ENCODE measurements at places on chromosomes 7 and 10. TPM values are rescaled to one million over a fixed set of nuclear protein-coding genes. Genes with fewer than 3 reads are reported as not detected.

- no peak for DNase-seq
- H3K4me3 ChIP-seq, result no peak overlapping the region
- H3K4me1 ChIP-seq, result no peaks in the 10 kb centered on the region
- no peaks in the 10 kb centered on the region for H3K36me3 ChIP-seq
- H3K27me3 ChIP-seq, result no peaks in the 10 kb centered on the region
These were observed 178.0 kb downstream of the ADARB2 start for GRCh38 chr10:1559311-1559710.

DNA sequence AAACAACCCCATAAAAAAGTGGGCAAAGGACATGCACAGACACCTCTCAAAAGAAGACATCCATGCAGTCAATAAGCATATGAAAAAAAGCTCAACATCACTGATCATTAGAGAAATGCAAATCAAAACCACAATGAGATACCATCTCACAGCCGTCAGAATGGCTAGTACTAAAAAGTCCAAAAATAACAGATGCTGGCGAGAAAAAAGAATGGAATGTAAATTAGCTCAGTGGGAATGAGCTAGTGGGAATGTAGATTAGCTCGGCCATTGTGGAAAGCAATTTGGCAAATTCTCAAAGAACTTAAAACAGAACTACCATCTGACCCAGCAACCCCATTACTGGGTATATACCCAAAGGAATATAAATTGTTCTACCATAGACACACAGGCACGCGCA lies 287.0 kb downstream of the WDR37 start:
- no peaks in the 10 kb centered on the region for H3K4me1 ChIP-seq
- no peaks in the 10 kb centered on the region for H3K36me3 ChIP-seq
- DNase-seq, result no peak
- H3K4me3 ChIP-seq, result no peak overlapping the region
- no peak overlapping the region for H3K27ac ChIP-seq
- H3K27me3 ChIP-seq, result no peaks in the 10 kb centered on the region

GRCh38 chr7:151178831-151179230 lies 8.2 kb downstream of the ASB10 start:
- H3K36me3 ChIP-seq, result no peaks in the 10 kb centered on the region
- no peak for DNase-seq
- no peak overlapping the region for H3K27ac ChIP-seq
- H3K4me1 ChIP-seq, result no peaks in the 10 kb centered on the region
- H3K4me3 ChIP-seq, result no peak overlapping the region

DNA sequence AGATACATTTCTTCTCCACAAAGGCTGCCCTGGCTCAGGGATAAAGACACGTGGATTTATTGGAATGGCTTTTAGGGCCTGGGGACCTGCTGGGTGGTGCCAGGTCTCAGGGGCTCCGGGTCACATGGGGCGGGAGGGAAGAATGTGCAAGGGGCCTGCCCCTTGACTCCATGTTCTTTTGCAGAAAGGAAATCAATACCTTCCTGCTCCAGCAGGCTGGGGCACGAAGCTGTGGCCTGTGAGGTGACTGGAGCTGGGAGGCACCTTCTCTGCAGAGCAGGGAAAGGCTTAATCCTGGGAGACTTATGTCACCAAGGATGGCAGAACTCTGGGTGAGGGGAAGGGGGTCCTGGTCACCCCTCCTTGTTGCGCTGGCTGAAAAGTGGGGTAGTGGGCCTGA lies 42.3 kb upstream of the GNA12 start:
- H3K4me3 ChIP-seq, result no peak overlapping the region
- H3K36me3 ChIP-seq, result no peaks in the 10 kb centered on the region
- no peak for DNase-seq
- H3K27ac ChIP-seq, result no peak overlapping the region
- H3K4me1 ChIP-seq, result no peaks in the 10 kb centered on the region

- H3K36me3 ChIP-seq, result no peaks in the 10 kb centered on the region
- H3K27ac ChIP-seq, result no peak overlapping the region
- H3K4me3 ChIP-seq, result no peak overlapping the region
- DNase-seq, result no peak
- H3K4me1 ChIP-seq, result no peaks in the 10 kb centered on the region
These were observed 474.6 kb downstream of the GRM8 start for GRCh38 chr7:126778101-126778500.

DNA sequence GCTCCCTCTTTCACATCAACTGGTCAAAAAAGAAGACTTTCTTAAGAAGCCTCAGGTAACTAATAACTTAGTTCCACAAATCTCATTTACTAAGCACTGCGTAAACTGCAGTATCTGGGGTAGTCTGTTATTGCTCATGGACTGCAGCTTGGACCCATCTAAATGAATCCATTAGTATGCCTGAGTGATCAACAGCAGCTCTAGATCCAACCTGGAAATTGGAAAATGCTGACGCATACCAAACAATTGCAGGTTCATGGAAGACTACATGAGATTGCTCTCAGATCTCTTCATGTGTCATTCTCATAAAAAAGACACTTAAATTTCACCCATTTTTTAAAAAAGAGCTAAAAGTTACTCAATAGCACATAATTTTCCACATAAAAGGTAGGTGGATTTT lies 121.6 kb downstream of the IDE start:
- H3K4me3 ChIP-seq, result no peak overlapping the region
- no peaks in the 10 kb centered on the region for H3K4me1 ChIP-seq
- no peak for DNase-seq
- H3K36me3 ChIP-seq, result peaks cover 13% of the 10 kb centered on the region

GRCh38 chr10:13615650-13616300 lies 29.0 kb downstream of the PRPF18 start:
- H3K27me3 ChIP-seq, result no peaks in the 10 kb centered on the region
- peaks cover 6% of the 10 kb centered on the region for H3K4me1 ChIP-seq
- H3K36me3 ChIP-seq, result no peaks in the 10 kb centered on the region
- DNase-seq, result no peak
- no peak overlapping the region for H3K27ac ChIP-seq
- no peak overlapping the region for H3K4me3 ChIP-seq

AGAP6 gene
- total RNA-seq, result 40.0 TPM

OR6V1 gene
- not detected for total RNA-seq

- H3K4me1 ChIP-seq, result no peaks in the 10 kb centered on the region
- H3K36me3 ChIP-seq, result no peaks in the 10 kb centered on the region
- no peaks in the 10 kb centered on the region for H3K27me3 ChIP-seq
- H3K27ac ChIP-seq, result no peak overlapping the region
- H3K4me3 ChIP-seq, result no peak overlapping the region
- peak; percentile 77 for DNase-seq
These were observed 26.2 kb downstream of the TBATA start for GRCh38 chr10:70758757-70759514.

- no peaks in the 10 kb centered on the region for H3K27me3 ChIP-seq
- no peaks in the 10 kb centered on the region for H3K4me1 ChIP-seq
- no peak overlapping the region for H3K4me3 ChIP-seq
- no peak overlapping the region for H3K27ac ChIP-seq
These were observed 391.4 kb downstream of the NRG3 start for GRCh38 chr10:82266438-82266837.

DNA sequence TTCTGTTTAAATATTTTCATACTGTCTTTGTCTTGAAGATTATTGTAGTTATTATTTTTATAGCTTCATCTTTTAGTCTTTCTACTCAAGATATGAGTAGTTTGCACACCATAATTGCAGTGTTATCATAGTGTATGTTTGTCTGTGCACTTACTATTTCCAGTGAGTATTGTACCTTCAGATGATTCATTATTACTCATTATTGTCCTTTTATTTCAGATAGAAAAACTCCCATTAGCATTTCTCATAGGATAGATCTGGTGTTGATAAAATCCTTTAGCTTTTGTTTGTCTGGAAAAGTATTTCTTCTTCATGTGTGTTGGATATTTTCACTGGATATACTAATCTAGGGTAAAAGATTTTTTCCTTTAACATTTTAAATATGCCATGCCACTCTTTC lies 646.2 kb upstream of the GRM3 start:
- no peak overlapping the region for H3K4me3 ChIP-seq
- H3K27me3 ChIP-seq, result no peaks in the 10 kb centered on the region
- no peak for DNase-seq
- H3K4me1 ChIP-seq, result no peaks in the 10 kb centered on the region
- no peaks in the 10 kb centered on the region for H3K36me3 ChIP-seq

SRRT gene
- total RNA-seq, result 78.4 TPM

GRCh38 chr7:13448243-13448642 lies 541.2 kb downstream of the ETV1 start:
- H3K27ac ChIP-seq, result no peak overlapping the region
- no peaks in the 10 kb centered on the region for H3K4me1 ChIP-seq
- H3K36me3 ChIP-seq, result no peaks in the 10 kb centered on the region
- no peak for DNase-seq

DNA sequence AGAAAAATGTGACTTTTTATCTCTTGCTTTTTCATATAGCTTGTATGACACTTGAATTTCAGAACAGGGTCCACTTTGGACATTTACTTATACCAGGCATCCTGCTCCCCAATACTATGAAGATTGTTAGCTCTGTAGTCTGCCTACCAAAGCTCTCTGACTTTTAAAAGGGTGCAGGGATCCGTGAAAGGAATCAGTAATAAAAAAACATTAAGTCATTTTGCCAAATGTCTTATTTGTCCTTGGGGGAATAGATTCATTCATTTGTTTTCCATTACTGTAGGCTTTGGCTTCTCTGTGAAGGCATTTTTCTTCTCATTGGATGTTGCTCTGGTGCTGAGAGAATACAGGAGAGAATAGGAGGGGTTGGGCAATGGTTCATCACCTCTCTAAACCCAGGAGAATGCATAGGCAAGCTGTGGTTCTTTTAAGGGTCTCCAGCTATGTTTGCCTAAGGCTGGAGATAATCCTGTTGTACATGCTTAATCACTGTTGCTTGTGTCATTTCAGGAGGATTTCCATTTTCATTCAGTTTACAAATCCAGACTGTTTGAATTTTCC lies 103.5 kb downstream of the SRI start:
- DNase-seq, result no peak
- no peak overlapping the region for H3K4me3 ChIP-seq
- no peaks in the 10 kb centered on the region for H3K4me1 ChIP-seq
- H3K27ac ChIP-seq, result no peak overlapping the region
- H3K27me3 ChIP-seq, result no peaks in the 10 kb centered on the region

MSS51 gene
- 1.9 TPM for total RNA-seq

DNA sequence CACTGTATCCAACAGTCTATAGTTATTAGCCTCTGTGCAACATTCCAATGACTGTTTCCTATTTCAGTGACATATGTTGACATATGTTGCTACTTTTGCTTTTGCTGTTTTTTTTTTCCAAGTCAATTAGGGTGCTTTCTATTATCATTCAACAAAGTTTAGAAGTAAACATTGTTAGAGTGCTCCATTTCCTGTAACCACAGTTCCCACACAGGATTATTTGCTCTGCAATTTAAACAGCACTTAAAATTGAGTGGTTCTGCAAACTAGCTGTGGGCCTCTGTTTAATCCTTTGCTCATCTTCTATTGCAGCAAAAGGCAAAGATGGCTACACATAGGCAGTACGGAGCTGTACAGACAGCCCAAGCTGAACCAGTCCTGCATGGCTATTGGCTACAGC lies 46.5 kb upstream of the PTN start:
- H3K4me3 ChIP-seq, result no peak overlapping the region
- H3K4me1 ChIP-seq, result no peaks in the 10 kb centered on the region
- H3K36me3 ChIP-seq, result no peaks in the 10 kb centered on the region
- H3K27ac ChIP-seq, result no peak overlapping the region
- no peak for DNase-seq

All from transverse colon (tissue), 4 donors.